ENCODE measurements at places on chromosomes 2 and 18. TPM values are rescaled to one million over a fixed set of nuclear protein-coding genes. Genes with fewer than 3 reads are reported as not detected.

KCNG2 gene
- total RNA-seq = not detected

BOLL gene
- total RNA-seq = not detected

COL6A3 gene
- total RNA-seq = 13.6 TPM

PHOSPHO2 gene
- total RNA-seq = 1.4 TPM

DSG4 gene
- total RNA-seq = not detected
